A549 treated with dexamethasone at 1 μM for 4 hours (cell line): ENCODE measurements at places on chromosomes 6 and 20. TPM values are rescaled to one million over a fixed set of nuclear protein-coding genes. Genes with fewer than 3 reads are reported as not detected.

Gene ADGRG6
- 43.7 to 81.4 TPM (median 72.2 TPM) in 5 replicates for total RNA-seq

Gene GATA5
- 0.45 to 0.86 TPM (median 0.75 TPM) in 5 replicates for total RNA-seq

Gene SOX4
- total RNA-seq = 8.5 to 11.9 TPM (median 10.9 TPM) in 5 replicates

Gene NT5E
- total RNA-seq = 21.7 to 31.4 TPM (median 26.6 TPM) in 5 replicates

Gene SYNDIG1
- total RNA-seq = 1.2 to 2.0 TPM (median 1.7 TPM) in 5 replicates

Gene PSMB8
- total RNA-seq = 16.6 to 22.5 TPM (median 18.3 TPM) in 5 replicates

Gene LY6G5C
- total RNA-seq = 0.82 to 1.8 TPM (median 1.4 TPM) in 5 replicates

Gene SOX18
- 1.1 to 2.7 TPM (median 1.9 TPM) in 5 replicates for total RNA-seq

Gene SNAP91
- 0.12 to 0.41 TPM (median 0.17 TPM) in 5 replicates for total RNA-seq

Gene HLA-DMB
- 1.4 to 1.9 TPM (median 1.7 TPM) in 5 replicates for total RNA-seq

Gene PBOV1
- total RNA-seq = not detected in 5 replicates

Gene VGLL2
- not detected in 5 replicates for total RNA-seq

Gene DNAH8
- not detected in 5 replicates for total RNA-seq

Gene LPA
- 0.08 to 0.21 TPM (median 0.14 TPM) in 5 replicates for total RNA-seq

Gene NOTCH4
- total RNA-seq = 0.59 to 0.98 TPM (median 0.75 TPM) in 5 replicates

Gene DAAM2
- 0.13 to 0.25 TPM (median 0.21 TPM) in 5 replicates for total RNA-seq

Gene USP49
- total RNA-seq = 0.61 to 1.2 TPM (median 1.2 TPM) in 5 replicates

Gene GMPR
- total RNA-seq = 3.5 to 5.4 TPM (median 4.4 TPM) in 5 replicates

Gene CEP57L1
- 6.3 to 9.0 TPM (median 8.3 TPM) in 5 replicates for total RNA-seq

Gene CDH4
- total RNA-seq = 6.5 to 10.5 TPM (median 8.9 TPM) in 5 replicates

Gene AGER
- total RNA-seq = 0.47 to 1.8 TPM (median 1.4 TPM) in 5 replicates

Gene FAXC
- 6.3 to 7.8 TPM (median 7.2 TPM) in 5 replicates for total RNA-seq

Gene RIN2
- total RNA-seq = 20.3 to 24.9 TPM (median 23.5 TPM) in 5 replicates
